ENCODE measurements at places on chromosomes 2 and 18.
A peak's percentile ranks its signal among the peaks of the same experiment; 100 is the strongest.

DNA sequence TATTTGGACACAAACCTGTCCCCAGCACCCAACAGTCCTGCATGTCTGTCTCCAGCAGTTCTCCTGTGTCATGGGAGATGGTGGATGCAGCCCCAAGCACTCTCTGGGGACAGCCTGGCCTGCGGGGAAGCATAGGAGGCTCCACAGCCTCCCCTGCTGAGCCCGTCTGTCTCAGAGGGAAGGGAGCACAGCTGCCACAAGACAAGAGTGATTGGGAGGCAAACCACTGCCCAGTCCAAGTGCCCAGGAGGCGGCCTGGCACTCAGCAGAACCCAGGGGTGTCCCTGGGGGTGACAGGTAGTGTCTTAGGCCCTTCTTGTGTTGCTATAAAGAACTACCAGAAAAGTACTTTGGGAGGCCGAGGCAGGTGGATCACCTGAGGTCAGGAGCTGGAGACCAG, 211.2 kb upstream of the MYT1L start:
- no peak for DNase-seq

DNA sequence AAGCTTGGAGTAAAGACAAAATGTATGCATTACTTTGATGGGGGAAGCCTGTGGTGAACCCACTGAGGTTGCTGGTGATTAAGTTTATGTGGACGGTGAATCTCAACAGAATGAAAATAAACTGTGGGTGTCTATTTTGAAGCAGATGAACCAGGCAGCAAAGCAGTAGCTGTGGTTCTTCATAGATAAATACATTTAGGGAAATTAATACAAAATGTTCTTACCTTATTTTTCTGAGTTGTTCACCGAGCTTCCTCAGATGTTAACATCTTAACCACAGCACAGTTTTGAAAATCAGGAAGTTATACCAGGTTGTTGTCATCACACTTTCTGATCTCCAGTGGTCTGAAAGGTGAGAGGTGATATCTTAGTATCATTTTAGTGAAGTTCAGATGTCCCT, 53.9 kb downstream of the NCK2 start:
- DNase-seq = no peak

DNA sequence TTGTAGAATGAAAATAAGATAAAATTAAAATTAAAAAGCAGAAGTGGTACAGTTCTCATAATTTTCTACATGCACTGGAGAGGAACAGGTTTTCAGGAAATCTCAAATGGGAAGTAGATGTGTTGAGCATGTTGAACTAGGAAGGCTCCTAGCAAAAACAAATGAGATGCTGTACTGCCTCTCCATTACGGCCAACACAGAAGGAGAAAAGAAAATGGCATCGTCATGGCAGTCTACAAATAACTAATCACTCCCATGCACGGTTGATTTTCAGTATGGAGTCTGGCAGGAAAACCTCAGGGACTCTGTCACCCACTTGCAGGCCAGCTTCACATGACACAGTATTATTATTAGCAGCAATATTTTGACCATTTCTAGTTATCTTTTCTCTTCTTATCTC, 278.7 kb downstream of the NRXN1 start:
- DNase-seq = no peak

DNA sequence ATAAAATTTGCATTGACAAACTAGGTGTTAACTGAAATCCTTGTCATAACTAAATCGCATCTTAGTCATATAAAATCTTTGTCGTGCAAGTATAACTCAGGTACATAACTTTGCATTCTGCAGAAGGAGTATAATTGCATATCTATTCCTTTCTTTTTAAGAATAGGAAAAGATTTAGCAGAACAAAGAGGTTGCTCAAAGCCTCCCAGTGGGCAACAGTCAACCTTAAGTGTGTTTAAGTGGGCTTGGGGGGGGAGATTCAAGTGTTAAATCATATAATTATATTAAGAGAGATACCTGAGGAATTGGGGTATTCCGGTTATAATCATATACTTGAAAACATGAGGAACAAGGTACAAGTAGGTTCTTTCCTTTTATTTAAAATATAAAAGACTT, 913.3 kb downstream of the CPS1 start:
- DNase-seq = no peak

DNA sequence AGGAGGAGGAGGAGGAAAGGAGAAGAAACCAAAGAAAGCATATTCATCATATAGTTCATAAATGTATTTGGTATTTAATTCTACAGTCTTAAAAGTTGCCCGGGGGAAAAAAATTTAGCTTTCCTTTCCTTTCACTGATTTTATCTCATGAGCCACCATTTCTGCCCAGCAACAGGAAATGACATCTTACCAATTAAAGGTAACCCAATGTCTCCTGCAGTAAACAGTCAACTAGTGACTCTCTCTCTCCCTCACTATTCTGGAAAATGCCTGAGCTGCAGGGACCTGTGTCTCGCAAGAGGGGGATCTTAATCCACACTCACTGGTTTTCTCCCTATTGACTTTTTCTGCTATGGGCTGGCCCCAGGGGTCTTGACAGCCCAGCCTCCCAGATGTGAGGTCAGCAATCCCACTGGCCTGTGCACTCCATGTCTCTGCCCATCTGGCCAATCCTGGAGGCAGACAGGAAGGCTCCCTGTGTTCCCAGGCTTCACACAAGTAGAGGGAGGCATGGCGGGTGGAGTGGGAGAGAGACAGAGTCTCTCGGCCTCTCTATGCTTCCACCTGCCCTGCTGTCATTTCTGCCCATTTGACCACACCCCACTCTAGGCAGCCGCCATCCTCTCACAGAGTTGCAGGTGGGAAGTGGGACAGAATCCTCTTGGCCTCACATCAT, 85.4 kb upstream of the CABLES1 start:
- DNase-seq = no peak

DNA sequence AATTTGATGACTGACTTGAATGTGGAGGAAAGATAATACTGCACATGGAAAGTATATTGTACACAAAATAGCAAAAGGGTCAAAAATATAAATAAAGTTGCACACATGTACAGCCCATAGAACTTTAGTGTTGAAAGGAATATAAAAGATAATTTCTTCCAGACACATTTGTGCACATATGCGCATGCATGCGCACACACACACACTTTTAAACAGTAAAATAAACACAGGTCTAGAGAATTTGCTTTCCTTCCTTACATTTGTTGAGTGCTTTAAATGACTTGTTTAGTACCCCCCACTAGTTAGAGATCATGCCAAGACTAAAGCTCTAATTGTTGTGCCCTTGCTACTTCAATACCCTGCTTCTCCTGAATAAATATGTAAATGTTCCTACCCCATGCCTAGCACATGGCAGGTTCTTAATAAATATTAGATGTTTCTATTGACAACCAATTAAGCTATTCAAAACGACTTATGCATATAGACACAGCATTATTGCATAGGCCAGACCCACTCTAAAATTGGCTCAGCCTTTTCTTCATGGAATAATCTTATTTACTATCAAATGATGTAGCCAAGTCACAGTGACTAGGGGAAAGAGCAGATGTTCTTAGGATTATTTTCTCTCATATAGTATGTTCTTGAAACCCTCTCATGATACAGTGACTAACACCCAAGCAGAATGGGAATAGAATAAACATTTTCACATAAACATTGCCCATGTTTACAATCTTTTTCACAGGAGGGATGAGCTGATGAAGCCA, 165.5 kb upstream of the ACVR2A start:
- no peak for DNase-seq

- DNase-seq = no peak
Measured at GRCh38 chr2:206442833-206443734, at the start of gene ADAM23. Gene ADAM23 (plus strand): TSS chr2:206443532. CDS start chr2:206443867, 335 bp downstream.

GRCh38 chr2:216959433-216959832, 99.6 kb upstream of the TNP1 start:
- no peak for DNase-seq

DNA sequence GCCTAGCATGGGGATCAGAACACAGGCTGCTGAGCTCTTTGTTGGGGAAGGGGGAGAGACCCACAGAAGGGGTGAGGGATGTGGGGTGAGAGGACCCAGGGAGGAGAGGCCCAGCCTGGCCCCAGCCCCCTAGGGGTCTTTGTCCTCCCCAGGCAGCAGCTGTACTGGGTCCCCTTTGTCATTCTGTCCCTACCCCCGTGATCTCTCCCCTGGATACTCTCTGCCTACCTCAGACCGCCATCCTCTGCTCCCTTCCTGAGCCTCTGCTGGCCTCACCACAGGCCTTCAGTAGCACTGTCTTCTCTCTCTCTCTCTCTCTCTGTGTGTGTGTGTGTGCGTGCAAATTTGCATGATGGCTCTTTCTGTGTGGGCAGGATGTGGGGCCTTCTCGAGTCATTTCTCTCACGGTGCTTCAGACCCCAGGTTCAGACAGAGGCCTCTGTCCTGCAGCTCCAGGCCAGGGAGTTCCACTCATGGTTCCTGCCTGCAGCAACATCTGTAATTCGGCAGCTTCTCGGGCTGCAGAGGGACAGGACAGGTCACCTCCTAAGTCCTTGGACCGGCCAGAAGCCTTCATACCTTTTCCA, 1.4 kb downstream of the PSD4 start:
- no peak for DNase-seq

DNA sequence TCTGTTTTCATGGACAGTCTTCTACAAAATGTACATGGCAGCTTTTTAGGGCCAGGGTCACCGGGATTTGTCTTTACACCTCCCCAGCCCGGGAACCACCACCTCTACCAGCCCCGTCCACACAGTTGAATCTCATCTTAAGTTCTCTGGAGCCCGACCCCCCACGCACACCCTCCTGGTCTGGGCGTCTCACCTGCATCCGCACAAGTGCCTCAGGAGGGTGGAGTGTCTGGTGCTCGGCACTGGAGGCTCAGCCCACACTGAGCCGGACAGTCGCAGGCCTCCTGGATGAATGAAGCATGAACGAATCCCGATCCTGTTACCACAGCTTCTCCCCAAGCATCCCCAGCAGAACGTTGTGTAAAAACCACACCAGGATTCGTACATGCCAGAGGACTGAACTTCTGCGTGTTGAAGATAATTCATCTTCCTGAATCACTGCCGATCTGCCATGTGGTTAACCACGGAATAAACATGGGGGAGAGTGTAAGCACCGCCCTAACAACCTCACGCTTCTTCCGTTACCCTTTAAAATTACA, 162.0 kb downstream of the RTP5 start:
- peak; percentile 84 for DNase-seq

DNA sequence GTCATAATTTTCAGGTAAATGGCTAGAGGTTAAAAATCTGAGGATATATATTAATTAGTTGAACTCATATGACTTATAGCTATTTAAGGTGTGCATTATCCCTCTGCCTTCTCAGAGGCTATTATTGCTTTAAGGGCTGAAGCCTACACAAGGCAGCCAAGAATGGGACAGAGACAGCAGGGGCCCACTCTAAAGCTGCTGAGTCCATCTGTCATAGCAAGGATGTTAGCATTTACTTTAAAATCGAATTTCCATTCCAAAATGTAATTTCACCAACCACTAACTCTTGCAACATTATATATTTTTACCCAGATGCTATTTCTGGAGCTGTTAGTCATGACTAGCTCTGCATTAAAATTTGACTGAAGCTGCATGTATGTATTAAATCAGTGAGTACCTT, 236.3 kb upstream of the FSIP2 start:
- DNase-seq = no peak

DNA sequence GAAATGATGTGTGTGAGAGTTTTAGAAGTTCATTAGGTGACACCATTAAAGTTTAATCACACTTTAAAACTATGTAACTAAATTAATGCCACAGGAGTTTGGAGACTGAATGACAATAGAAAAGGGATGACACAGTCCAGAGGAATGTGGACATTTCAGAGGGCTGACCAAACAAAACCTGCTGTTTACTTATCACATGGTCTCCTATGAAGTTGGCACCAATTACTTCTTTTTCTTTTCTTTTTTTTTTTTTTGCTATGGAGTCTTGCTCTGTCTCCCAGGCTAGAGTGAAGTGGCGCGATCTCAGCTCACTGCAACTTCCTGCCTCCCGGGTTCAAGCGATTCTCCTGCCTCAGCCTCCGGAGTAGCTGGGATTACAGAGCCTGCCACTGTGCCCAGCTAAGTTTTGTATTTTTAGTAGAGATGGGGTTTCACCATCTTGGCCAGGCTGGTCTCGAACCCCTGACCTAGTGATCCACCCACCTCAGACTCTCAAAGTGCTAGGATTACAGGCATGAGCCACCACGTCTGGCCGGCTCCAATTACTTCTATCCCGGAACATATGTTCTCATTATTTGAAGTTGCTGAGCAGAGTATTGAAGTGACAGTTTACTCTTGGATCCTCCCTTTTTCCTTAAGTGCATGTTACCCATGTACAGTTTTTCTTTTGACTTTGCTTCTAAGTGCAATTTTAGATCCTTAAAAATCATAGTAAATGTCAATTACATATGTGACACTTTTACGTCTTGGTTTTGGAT, 4.3 kb downstream of the AGPS start:
- DNase-seq = peak; percentile 79

GRCh38 chr18:11019295-11020105, 129.9 kb downstream of the PIEZO2 start:
- DNase-seq = no peak

GRCh38 chr2:186771850-186772463, 77.0 kb downstream of the ZSWIM2 start:
- no peak for DNase-seq

DNA sequence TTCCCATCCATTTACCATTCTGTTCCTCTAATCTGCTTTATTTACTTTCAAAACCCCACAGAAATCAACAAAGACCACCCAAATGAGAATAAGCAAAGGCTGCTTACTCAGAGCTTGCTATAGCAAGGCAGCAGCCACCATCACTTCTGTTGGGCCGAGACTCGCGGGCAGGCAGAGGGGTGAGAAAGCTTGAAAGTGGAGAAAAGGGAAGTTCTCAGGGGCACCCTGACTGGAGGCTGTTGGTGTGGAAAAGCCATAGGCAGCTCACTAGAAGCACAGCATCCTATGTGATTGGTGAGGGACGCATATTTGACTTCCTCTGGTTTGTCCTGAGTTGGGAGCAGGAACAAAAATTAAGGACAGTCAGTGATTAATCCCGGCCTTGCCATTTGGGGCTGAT, 269.7 kb upstream of the THSD7B start:
- DNase-seq = no peak

DNA sequence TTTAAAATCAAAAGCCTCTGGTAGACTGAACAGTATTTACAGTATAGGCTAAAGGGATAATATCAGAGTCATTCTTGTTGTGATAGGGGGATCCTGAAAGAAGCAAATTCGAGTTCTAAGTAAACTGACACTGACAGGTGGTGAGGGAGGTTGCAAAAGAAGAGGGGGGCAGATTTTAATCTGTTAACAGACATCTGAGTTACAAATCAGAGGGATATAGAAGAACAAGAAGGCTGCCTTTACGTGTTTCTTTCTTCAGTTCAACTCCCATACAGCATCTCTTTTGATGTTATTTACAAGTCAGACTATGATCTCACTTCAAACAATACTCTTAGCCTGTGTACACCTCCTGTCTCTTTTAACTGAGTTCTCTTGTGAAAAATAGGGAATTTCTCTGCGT, 16.3 kb upstream of the ITGA4 start:
- no peak for DNase-seq

Data from kidney glomerular epithelial cell (primary cell).